Urinary bladder (tissue), 4 donors: ENCODE measurements at places on chromosomes 3 and 15. TPM values are rescaled to one million over a fixed set of nuclear protein-coding genes. Genes with fewer than 3 reads are reported as not detected.

GRCh38 chr3:111392894-111393398 lies 149.1 kb upstream of the CD96 start:
- DNase-seq = no peak

- DNase-seq = no peak
Observed at GRCh38 chr15:44231842-44232241, 36.8 kb upstream of the FRMD5 start.

GRCh38 chr15:62706317-62706716 lies 336.2 kb upstream of the TPM1 start:
- DNase-seq = no peak

DNA sequence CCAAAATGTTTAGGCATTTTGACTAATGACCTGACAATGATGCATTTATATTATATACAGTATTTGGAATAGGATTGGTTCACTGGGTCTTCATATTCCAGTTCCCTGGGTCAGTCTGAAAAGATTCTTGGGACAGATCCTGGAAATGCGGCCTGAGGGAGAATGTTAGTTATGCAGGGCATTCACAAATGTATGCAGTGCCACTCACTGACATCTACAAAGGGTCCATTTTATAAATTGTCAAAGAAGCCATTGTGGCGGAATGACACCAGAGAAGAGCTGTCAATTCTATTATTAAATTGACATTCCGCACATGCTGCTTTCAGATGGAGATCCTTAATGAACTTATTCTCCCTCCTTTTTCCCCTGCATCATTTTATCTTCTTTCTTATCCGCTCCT lies 176.6 kb downstream of the VGLL3 start:
- DNase-seq = no peak

- no peak for DNase-seq
Observed at GRCh38 chr3:27342267-27342666, 26.9 kb downstream of the NEK10 start.

- DNase-seq = no peak
Observed at GRCh38 chr3:43287500-43287873, 1.1 kb downstream of the SNRK start.

- no peak for DNase-seq
Observed at GRCh38 chr3:64801856-64802255, 114.1 kb upstream of the ADAMTS9 start.

DNA sequence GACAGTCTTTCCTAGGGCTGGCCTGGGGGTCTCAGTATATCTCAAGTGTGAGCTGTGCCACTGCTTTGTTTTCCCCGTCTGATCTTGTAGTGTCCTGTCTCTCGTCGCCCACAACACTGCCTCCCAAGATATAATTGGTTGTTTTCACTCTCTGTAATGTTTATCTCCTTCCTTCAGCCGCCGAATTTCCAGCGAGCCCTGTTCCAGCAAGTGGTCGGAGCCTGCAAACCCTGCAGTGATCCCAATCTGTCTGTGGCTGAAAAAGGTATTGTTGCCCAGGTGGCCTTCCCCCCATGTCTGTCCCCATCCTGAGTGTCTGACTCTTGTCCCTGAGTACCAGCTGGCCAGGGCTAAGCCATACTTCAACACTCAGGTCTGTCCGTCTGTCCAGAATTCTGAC lies 9.5 kb upstream of the MANF start:
- DNase-seq = no peak

- no peak for DNase-seq
Observed at GRCh38 chr3:22537560-22537959, 665.6 kb upstream of the UBE2E2 start.

DNA sequence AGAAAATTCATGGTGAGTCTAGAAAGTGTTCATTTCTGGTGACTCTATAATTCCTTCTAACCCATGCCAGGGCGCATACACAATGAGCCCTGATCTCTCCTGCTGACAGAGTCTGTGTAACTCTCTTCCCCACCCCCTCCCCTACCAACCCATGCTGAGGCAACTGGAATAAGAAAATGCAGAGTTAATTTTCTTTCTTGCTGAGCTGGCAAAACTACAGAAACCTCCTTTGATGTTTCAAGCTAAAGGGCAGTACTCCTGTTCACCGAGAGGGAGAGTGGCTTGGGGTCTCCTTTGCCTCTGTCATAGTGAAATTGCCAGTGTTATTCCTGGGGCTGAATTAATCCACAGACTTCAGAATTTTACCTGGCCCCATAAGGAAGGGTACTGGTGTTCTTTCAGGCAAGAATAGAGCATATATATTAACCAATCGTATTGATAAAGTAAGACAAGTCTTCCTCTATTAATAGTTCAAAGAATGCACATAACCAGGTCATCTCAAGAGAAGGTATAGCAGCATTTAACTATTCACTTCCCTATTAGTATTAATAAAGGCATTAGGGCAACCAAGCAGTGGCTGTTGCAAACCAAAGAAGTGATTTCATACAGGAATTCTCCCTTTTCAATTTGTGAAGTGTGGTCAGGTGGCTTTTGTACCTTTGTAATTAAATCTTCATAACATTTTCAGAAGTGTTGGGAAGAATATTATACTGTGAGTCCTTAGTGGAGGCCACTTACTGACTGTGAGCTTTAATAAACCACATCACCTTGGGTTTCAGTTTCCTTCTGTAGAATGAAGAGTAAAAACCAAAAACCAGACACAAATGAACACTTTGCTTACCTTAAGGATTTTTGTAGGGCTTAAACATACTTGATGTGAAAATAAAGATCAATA lies 4.1 kb downstream of the GAP43 start:
- DNase-seq = no peak

- DNase-seq = no peak
Observed at GRCh38 chr3:150925751-150926201, 20.5 kb upstream of the MINDY4B start.

- no peak for DNase-seq
Observed at GRCh38 chr15:50563756-50564155, 17.3 kb upstream of the USP50 start.

DNA sequence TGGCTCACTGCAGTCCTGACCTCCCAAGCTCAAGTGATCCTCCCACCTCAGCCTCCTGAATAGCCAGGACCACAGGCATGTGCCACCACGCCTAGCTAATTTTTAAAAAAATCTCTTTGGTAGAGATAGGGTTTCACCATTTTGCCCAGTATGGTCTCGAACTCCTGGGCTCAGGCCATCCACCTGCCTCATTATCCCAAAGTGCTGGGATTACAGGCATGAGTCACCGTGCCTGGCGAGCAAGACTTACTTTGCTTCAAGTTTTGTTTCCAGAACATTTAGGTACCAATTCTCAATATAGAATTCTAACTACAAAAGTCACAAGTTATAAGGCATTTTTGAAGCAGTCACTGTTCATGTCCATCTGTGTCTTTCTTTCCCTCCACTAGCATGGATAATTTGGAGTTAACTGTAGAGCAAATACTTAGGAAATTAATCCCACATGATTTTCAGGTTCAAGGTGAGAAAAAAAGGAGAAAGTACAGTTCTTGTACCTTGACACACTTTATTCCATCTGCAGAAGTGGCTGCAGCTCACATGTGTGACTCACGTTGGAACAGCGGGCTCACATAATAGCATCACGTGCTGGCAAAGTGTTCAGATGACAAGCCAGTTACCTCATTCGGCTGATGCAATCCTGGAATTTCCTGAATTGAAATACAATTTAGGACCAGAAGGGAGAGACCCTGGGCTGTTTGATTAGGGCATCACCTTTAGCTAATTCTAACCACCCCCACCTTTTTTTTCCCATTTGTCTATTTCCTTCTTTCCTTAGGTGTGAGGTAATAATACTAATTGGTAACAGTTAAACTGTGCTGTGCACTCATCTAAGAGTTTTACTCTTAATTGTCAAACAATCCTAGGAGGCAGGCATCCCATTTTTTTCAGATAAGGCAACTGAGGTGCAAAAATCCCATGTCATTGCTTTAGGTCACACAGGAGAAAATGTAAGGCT lies 46.9 kb upstream of the NEDD4 start:
- DNase-seq = peak; percentile 62

GRCh38 chr3:8970971-8971589 lies 7.8 kb upstream of the RAD18 start:
- DNase-seq = peak; percentile 40

DNA sequence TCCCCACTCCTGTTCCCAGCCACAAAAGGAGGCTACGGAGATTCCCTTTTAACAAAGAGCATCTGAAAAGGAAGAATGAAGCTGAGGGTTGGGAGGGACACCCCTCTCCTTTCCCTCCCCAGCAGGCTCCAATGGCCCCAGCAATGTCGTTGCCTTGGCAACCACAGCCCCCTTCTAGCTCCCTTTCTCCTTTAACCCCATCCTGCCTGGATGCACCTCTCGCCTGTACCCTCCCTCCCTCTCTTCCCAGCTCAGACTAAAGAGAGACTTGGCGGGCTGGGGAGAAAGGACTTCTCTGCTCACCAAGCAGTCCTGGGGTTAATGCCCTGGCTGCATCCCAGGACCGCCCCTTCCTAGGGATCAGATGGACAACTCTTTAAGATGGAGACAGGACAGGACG lies 7.1 kb upstream of the RPL29 start:
- DNase-seq = no peak

Gene GATA2
- 25.7 TPM for polyA plus RNA-seq

Gene TIMP4
- polyA plus RNA-seq = 25.1 TPM

Gene DUOXA2
- polyA plus RNA-seq = 0.52 TPM

Gene THBS1
- polyA plus RNA-seq = 244 TPM

Gene APH1B
- polyA plus RNA-seq = 10.9 TPM

Gene UCN2
- polyA plus RNA-seq = 0.81 TPM

Gene SCAANT1
- polyA plus RNA-seq = not detected

Gene KLF15
- 57.3 TPM for polyA plus RNA-seq
